ENCODE measurements at places on chromosomes 1 and 21.

GRCh38 chr21:35291034-35291433 is 241.9 kb upstream of the RUNX1 start:
- DNase-seq: no peak

DNA sequence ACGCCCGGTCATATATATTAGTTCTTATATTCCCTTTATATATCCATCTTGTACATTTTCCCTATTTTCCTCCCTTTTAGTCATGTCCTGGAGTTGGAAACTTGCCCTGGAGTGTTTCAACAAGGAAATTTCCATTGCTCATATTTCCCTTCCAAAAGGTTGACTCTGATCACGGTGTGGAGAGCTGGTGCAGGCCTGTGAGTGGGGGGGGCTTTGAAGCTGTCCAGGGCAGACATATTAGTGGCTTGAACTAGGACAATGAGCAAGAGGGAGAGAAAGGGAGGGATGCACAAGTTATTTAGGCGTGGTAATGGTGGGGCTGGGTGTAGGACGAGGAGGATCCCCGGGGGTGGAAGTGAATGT is 30.4 kb upstream of the TMEM61 start:
- DNase-seq: no peak

- DNase-seq: peak; percentile 75
Observed at GRCh38 chr1:247118946-247119446, 14.8 kb upstream of the ZNF669 start.

DNA sequence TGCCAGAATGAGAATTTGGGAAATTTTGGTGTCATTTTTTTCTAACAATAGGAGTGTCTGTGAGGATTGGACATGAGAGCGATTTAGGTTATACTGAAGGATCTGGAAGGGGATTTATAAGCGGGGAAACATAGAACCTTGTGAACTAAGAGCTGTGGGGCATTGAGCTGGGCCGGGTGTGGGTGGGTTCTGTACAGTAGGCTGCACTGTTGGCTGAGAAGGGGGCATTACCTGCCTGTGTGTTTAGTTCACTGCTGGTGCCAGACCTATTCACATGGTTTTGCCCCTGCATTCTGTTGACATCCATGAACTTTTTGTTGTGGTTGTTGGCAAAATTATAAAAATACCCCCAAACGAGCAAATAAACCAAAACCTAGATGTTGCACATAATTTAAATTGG is 8.8 kb downstream of the PBX1 start:
- no peak for DNase-seq

GRCh38 chr1:23039308-23039826 is 20.1 kb downstream of the KDM1A start:
- DNase-seq: no peak

DNA sequence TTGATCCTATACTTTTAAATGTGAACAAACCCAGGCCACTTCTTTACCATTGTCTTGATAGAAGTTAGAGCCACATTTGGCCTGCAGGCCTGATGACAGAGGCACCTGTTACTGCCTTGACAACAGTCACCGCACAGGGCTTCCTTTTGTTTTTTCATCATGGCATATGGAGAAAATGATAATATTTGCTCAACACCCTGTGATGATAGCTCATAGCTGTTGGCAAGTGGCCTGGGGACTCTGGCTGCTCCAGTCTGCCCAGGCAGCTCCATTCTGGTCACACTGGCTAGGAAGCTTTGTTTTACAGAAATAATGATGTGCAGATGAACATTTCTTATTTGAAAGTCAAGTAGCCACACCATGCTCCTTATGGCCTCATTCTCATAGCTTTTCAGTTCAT is 89.6 kb upstream of the GPR88 start:
- peak; percentile 92 for DNase-seq

DNA sequence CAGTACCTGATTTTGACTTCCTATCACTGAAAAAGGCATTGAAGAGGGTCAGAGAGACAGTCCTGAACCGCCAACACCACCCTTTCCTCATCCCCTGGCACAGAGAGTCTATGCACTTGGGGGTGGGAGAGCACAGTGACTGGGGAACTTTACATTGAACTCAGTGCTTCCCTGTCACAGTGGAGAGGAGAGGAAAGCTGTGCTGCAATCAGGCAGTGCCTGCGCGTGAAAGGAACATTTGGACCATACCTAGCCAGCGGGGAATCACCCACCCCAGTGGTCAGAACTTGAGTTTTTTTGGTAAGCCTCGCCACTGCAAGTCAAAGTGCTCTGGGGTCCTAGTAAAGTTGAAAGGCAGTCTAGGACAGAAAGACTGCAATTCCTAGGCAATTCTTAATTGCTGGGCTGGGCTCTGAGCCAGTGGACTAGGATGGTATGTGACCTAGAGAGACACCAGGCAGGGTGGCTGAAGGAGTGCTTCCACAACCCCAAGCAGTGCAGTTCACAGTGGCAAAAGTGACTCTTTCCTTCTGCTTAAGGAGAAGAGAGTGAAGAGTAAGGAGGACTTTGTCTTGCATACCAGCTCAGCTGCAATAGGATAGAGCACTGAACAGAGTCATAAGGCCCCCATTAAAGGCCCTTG is 9.4 kb upstream of the HENMT1 start:
- no peak for DNase-seq

DNA sequence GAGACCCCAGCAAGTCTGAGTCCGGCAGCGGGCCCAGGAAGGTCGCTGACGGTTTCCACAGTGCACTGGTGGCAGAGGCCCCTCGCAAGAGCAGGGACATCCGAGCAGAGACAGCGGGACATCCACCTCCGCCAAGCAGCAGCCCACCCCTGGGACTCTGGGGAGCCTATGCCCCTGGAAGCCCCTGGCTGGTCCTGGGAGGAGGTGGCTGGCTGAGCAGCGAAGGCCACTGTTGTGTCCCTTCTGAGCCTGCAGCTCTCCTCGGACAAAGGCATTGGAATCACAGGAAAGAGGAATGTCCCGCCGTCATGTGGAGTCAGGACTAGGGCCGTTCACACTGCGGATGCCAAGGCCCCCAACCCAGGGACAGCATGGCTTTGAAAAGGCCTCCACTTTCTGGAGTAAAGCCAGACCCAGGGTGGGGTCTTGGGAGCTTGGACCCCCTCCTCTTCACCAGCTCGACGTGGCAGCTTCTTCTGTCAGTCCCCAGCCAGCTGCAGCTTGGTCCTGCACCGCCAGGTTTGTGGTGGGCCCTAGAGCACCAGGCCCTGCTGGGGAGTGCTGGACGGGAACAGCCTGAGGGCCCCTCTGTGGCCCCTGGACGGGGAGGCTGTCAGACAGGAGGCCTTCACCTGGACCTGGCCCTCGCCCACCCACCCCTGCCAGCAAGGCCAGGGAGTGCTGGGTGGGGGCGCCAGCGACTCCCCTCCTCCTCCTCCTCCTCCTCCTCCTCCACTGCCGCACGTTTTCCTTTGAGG is 1.4 kb downstream of the MEGF6 start:
- no peak for DNase-seq

DNA sequence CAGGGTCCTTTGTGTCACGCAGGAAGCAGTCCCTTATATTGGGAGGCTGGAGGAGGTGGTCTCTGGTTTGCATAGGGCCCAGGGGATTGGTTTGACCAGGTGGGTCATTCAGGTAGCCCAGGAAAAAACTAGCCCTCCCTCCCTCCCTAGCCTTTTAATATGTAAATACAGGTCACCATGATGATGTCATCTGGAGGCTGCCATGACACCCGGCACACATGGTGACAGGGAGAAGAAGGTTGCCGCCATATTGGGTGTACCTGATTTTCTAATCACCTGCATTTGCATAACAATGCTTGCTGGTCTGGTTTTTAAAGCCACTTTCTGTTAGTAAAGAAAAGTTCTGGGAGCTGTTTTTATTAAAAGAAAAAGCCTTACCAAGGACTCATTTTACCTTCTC is 791.0 kb upstream of the ADGRL4 start:
- no peak for DNase-seq

GRCh38 chr1:47510282-47510811 is 72.5 kb downstream of the FOXD2 start:
- DNase-seq: no peak

DNA sequence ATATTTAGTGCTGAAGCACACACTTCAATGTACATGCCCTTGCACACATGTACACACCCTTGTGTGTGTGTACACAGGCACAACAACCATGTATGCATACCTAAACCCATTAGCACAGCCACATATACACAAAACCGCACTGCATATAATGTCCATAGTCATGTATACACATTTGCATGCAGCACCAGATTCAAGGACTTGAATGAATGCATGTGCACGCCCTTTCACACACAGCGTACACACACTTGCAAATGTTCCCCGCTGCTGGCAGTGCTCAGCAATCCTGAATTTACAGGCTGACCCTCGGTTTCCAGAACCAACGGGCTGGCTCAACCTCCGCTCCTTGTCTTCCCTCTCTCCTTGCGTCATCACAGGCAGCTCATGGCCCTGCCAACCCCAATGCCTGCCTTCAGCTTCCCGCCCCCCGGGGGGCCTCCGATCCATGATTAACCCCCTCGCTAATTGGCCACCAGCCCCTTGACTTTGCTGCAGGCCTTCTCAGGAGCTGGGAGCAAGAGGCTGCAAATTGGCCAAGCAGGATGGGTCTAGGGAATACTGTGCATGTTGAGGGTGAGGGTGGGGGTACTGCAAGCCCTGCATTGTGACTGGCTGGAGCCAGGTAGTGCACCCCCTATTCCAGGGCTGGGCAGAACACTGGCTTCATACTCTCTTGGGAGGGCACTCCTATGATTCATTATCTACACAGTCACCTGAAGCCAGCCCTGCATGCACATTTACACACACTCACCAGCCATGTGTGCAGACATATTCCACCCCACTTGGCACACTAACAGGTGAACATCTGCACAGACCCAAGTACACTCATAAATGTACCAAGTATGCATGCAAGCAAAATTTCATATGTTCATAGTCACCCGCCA is 7.9 kb downstream of the GPR3 start:
- DNase-seq: no peak

- DNase-seq: no peak
Observed at GRCh38 chr1:205032508-205032907, 10.5 kb upstream of the CNTN2 start.

DNA sequence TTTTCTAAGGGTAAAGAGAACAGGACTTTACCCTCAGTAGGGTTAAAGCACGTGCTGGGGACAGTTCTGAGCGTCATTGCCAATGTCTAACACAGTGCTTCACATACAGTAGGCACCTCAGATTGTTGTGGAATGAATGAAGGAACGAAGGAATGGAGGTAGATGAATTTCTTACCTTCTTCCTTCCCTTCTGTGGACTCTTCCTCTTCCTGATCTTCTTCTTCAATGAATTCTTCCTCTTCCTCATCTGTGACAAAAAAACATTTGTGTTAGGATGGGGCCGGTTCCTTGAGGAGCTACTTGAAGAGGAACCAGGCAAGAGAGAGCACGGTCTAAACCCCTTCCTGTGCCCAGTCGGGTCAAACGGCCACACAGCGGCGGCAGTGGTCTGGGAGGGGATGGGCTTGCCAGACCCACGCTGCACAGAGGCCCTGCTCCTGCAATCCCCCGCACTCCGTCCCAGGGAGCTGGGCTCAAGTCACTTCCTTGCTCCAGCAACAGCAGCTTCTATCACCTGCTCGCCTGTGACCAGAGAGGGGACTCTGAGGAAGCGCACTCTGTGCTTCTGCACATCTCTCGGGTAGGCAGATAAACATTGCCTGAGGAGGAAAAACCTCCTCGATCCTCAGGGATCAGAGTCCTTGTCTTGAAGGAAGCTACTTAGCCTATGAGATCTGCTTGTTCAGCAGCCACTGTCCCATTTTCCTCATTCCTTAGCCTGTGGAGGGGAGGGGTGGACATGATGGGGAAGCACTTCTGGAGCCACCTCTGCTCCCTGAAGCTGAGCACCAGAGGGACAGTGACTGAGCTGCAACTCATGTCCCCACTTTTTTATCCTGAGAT is 8.0 kb upstream of the SLC30A2 start:
- no peak for DNase-seq

DNA sequence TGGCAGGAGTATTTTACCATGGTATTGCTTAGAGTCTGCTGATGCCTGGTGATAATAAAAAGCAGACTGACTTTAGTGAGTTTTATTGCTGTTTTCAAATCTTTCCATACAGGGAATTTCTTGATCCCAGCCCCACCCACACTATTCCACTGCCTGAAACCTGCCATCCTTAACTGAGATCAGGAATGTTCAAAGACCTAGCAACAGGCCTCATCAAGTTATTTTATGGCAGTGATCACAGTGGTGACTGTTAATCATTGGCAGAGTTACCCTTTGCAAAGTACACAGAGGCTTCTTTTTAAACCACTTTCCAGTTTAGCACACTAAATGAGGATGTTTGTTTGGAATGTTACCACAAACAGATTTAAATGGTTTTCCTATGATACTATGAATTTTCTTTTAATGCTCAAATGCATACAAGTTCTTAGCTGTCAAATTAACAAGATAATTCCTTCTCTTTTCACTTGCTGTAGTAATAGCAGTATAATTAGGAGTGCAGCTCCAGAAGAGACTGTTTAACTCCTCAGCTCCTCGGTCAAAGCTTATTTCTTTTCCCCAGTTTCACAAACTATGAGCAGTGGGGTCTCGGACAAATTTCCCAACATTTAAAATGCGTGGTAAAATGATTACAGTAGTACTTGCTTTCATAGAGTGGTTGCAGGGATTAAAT is 69.9 kb upstream of the USP25 start:
- no peak for DNase-seq

GRCh38 chr21:36707763-36708285 is 8.9 kb downstream of the SIM2 start:
- DNase-seq: no peak
